Left renal pelvis (tissue), 4 donors: ENCODE measurements at places on chromosomes 16 and 17.

GRCh38 chr16:1997494-1998359, 8.0 kb downstream of the SYNGR3 start:
- no peak for DNase-seq

DNA sequence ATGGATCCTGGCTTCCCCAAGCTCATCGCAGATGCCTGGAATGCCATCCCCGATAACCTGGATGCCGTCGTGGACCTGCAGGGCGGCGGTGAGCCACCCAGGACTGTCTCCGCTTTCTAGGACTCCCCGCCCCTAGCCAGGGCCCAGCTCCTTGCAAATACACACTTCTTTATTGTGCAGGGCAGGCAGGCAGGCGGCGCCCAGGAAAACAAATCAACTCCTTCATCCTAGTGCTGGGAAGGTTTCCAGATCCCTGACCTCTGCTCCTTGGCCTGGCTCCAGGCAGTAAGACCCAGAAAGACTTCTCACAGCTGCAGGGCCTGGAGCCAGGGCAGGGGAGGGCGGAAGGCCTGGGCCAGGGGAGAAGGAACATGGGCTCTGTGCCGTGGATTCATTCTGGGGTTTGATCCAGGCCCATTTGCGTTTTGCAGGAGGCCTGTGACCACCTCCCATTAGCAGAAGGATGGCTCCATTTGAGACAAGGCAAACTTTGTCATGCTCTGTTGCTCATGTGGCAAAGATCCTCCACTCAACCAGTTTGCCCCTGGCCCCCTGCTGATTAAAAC, 6.0 kb upstream of the LPCAT2 start:
- peak; percentile 74 for DNase-seq

GRCh38 chr17:62704381-62704971, 77.0 kb downstream of the MRC2 start:
- DNase-seq: no peak

- no peak for DNase-seq
Observed at GRCh38 chr17:64466019-64466735, 17.3 kb downstream of the MILR1 start.

- no peak for DNase-seq
Observed at GRCh38 chr17:81676906-81677305, 6.7 kb downstream of the ARL16 start.

GRCh38 chr16:51095084-51095881, 55.8 kb downstream of the SALL1 start:
- no peak for DNase-seq

DNA sequence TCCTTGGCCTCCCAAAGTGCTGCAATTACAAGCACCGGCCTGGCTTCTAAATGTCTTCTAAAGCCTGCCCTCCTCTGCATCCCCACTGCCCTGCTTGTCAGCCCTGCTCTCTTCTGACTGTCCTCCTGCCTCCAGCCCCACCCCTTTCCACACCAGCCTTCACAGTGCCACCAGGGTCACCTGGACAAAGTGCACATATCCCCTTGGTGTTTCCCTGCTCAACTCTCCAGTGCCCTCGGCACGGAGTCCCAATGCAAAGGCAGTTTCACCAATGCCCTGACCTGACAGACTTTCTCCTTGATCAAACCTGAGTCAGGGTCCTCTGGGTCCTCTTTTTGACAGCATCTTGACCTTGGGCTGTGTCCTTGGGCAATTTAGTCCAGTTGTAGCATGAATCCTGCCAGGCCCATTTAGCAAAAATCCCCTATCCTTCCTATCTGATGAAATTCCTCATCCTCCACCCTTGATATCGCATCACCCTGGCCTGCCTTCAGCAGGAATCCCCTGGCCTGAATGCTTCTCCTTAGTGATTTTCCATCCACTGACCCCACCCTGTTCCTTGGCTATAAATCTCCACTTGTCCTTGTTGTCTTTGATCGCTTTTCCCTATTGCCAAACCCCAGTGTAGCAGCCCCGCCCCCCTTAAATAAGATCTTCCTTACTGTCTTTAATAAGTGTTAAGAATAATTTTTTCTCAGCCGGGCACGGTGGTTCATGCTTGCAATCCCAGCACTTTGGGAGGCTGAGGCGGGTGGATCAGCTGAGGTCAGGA, 42.7 kb upstream of the ETV4 start:
- DNase-seq: no peak

- no peak for DNase-seq
Observed at GRCh38 chr17:42275527-42276358, 448 bp downstream of the STAT5B start.

GRCh38 chr16:88701581-88702370, 4.4 kb downstream of the RNF166 start:
- DNase-seq: no peak
